HuH-7.5 (cell line): ENCODE measurements at places on chromosomes 11 and 22.
A peak's percentile ranks its signal among the peaks of the same experiment; 100 is the strongest.

GRCh38 chr22:28855355-28856094 is 27.8 kb upstream of the ZNRF3 start:
- peak; percentile 79 for DNase-seq

GRCh38 chr11:80414181-80415165 is 973.6 kb upstream of the TENM4 start:
- DNase-seq: no peak

DNA sequence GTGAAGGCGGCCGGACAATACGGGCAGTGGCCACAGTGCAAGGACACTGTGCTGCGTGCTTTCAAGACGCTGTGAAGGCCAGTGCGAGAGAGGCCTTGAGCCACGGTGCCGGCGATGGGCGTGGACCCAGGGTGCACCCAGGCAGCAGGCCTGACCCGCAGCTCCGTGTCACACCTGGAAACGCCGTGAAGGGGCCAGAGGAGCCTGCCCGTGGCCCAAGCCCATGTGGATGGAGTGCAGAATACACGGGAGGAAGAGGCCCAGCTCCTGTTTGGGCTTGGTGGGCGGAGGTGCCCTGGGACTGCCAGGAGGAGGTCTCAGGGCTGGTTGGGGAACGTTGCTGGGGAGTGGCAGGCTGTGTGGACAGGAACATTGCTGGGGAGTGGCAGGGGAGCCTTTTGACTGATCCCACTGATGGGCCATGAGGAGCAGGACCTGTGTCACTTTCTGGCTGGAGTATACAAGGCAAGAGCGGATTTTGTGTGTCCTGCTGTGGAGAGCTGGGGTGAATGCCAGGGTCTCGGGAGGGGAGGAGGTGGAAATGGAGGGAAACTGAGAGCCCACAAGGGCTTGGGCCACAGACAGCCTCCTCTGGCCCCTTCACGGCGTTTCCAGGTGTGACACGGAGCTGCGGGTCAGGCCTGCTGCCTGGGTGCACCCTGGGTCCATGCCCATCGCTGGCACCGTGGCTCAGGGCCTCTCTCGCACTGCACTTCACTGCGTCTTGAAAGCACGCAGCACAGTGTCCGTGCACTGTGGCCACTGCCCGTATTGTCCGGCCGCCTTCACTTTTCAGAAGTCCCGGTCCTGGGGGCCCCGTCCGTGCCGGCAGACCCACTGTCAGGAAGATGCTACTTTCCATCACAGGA is 925.4 kb downstream of the BRD1 start:
- DNase-seq: no peak

DNA sequence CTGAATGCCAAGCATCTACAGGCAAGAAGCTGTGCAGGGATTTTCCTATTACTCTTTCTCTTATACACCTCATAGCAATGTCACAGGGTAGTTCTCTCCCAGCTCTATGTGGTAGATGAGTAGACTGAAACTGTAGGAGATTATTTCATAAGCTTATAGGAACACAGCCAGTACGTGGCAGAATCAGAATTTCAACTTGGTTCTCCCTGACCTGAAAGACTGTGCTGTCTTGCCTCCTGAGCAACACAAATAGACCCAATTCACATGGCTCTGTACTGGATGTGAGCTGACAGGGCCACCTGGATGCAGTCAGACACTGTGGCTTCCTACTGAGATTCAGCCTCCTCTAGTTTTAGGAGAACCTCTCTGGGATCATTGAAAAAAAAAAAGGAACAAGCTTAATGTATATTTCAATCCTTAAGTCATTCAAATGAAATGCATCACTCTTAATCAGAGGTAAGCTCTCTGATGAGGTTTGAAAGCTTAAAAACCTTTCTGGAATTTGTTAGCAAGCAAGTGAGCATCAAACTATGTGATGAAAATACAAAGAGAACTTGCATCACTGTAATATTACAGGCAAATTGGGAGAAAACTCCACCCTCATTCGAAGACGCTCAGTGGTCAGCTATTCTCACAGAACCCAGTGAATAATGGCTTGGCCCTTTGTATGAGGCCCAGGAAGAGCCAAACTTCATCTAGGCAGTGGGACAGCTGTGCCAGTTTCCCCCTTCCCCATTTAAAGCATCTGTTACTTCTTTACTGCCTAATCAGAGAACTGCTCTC is 1039.3 kb downstream of the NTM start:
- DNase-seq: no peak
